ACHN (cell line): ENCODE measurements at places on chromosomes 2 and 18.

DNA sequence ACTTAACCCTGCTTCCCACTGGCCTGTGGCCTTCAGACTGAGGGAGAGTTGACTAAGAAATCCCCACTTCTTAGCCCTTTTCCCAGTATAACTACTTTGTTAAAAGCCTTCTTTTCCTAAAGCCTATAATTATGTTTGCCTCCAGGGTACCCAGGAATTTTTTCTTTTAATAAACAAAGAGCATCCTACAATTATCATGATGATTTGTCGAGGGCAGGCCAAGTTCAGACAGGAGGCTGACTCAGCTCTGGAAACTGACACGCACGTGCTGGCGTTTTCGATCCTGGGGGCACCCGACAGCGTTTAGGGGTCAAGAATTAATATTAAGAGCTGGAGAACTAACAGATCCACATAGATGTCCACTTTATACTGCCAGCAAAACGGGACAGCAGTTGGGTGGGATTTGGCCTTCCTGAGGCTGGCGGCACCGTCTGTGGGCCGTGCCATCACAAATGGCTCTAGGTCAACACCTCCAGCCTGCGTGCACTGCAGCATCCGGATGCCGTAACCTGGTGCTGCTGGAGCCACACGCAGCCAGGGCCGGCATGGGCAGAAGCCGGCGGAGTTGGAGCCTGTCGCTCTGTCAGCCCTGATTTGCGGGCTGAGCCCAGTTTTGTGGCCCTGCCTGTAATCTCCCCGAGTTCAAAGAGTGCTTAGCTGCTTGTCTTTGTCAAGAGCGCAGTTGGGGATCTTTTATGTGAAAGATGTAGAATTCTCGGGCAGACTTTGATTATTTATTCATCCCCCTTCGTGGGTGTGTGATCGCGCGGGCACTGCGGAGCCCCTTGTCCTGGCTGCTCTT, 191.0 kb downstream of the GLI2 start:
- DNase-seq: no peak

GRCh38 chr2:105580870-105581554, 163.7 kb upstream of the NCK2 start:
- DNase-seq: no peak

DNA sequence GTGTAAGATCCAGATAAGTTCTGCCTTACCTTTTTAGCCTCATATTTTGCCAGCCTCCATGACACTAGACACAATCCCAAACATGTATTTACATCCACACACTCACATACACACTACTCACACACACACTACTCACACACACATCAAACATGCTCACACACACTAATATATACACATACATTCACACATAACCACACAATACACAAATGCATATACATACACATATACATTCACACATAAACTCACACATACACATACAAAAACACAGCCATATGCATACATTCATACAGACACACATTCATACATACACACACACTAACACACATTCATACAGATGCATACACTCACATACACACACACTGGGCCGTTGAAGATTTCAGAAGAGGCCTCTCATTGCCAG, 109.5 kb downstream of the MAIP1 start:
- DNase-seq: no peak

- DNase-seq: no peak
Measured at GRCh38 chr2:229048134-229048533, 223.0 kb downstream of the PID1 start.

GRCh38 chr18:74407888-74408287, 49.2 kb downstream of the DIPK1C start:
- no peak for DNase-seq
